GM13977 (cell line): ENCODE measurements at places on chromosomes 6 and 20.

DNA sequence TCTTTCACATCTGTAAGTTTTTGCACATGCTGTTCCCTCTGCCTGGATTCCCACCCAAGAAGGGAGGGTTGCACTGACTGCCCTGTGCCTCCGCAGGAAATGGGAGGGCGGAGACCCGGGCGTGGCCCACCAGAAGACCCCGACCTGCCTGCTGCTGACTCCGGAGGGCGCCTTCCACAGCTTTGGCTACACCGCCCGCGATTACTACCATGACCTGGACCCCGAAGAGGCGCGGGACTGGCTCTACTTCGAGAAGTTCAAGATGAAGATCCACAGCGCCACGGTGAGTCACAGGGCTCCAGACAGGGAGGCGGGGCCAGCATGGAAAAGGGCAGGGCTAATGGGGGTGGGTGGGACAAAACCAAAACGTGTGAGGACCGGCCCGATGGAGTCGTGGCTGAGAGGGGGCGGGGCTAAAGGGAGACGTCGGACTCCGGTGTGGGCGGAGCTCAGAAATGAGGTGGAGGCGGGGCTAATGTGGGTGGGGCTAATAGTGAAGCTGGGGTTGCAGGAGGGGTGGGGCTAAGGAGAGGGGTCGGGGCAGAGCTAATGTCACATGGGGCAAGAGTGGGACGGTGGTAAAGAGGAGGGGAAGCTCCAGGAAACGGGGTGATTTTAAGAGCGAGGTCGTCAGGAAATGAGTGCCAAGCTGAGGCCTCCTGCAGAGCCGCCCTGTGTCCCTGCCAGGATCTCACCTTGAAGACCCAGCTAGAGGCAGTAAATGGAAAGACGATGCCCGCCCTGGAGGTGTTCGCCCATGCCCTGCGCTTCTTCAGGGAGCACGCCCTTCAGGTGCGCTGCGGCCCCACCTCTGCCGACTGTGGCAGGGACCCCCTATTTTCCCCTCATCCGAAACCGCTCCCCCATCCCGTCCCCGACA lies 12.6 kb downstream of the HSPA12B start:
- DNase-seq, result peak; percentile 78

DNA sequence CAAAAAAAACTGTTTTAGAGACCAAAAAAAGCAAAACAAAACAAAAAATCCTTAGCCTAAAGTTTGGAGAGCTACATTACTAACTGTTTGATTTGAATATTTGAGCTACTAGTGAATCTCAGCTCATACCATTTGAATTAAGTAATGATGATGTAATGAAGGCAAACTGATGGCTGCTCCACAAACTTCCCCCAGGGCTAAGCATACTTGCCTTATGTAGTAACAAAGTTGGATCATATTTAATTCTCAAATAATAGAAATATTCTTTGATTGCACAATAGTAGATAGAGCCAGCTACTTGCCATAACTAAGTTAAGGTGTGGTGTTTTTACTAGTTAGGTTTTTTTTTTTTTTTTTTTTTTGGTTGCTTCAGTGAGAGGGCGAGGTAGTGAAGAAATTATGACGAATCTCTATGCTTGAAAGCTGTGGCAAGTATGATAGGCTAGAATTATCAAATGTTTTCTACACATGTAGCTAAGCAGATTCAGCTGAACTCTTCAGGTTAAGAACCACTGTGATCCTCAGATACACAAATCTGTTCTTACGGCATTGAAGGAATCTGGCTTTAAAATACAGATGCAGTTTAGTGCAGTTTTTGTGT lies 2.9 kb downstream of the RAB32 start:
- no peak for DNase-seq

DNA sequence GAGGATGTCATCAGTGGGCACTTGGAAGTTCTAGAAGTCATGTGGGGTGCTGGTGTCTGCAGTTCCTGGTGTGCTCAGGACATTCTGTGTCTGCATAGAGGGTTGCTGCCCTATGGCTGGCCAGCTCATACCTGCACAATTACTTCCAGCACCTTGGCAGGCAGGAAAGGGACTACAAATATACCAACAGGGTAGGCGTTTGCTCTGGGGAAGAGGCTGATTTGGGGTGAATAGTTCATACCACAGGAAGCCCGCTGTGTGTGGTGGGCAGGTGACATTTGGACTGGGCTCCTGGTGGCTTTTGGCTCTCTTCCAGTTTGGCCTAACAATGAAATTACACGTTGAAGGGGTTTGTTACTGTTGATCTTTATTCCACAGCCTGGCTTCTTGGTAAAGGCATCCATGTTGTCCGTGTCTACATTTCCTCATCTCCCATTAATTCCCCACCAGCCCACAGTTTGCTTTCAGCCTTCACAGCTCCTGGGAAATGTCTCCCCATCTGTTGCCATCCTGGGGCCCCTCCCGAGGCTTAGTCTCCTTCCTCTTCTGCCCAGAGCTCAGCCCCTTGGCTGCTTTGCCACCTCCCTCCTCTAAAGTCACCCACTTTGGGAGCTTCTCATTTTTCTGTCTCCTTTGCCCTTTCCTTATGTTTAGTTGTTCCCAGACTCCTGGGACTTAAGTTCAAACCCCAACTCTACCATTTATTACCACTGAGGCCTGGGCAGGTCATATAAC lies 88.1 kb downstream of the RSPH3 start:
- no peak for DNase-seq

GRCh38 chr6:139344186-139344963 lies 30.1 kb downstream of the CITED2 start:
- DNase-seq, result no peak

DNA sequence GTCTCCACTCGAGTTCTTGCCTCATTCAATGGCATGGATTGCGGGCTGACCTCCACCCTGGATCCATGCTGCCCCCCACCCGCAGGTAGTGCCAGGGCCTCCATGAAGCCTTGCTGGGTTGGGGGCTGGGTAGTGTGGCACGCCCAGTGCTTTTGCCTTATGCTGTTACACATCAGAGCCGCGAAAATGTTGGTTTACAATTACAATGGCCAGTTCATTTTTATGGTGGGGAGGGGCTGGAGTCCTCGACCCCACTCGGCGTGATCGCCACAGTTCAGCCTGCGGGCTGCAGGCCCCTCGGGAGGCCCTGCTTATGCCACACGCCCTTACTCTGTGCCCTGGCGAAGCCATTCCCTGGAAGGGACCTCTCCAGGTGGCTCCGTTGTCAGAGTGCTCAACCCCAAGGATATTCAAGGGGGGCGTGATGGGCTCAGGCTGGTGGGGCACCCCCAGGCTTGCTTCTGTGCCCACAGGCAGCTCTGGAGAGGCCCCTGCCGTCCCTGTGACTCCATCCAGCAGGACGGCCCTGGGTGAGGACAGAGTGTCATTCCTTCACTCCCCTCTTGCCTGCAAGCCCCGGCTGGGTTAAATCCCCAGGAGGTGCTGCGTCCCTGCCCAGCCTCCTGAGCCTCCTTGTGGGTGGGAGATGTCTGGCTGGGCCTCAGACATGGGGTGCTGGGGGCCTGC lies 14.8 kb downstream of the ITPA start:
- no peak for DNase-seq

GRCh38 chr20:51481341-51481914 lies 61.1 kb downstream of the NFATC2 start:
- no peak for DNase-seq

DNA sequence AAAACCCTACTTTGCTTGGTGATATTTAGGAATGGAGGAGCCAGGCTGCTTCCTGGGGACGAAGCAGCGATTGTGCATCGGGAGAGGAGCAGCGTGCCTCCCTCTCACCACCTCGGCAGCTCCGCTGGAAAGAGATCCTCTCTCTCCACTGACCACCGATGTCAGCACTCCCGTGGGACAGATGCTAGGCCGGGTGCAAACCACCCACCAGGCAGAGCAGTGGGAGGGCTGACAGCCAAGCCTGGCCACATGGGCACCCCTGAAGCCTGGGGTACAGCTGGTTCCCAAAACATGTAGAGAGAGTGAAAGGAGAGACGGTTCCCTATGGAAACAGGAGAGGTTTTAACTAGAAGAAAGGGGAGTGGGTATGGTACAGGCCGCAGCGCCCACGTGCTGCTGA lies 220.0 kb downstream of the ANKRD60 start:
- no peak for DNase-seq

GRCh38 chr6:111222341-111222740 lies 135.0 kb downstream of the SLC16A10 start:
- DNase-seq, result no peak

DNA sequence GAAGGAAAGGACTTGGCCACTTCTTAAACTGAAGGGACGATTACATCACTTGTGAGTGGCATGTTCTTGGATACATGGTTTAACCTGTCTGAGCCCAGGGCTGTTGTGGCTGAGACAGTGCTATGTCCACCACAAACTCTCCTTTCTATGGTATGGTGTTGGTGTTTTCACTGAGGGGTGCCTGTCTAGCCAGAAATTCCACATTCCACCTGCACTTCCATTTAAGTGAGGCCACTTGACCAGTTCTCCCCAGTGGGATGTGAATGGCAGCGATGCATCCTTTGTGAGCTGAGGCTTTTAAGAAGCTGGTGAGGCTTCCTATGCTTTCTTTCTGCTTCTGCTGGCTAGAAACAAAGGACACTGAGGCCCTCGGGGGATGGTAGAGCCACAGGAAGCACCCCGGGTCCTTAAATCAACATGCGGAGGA lies 151.4 kb upstream of the CHD6 start:
- DNase-seq, result no peak

DNA sequence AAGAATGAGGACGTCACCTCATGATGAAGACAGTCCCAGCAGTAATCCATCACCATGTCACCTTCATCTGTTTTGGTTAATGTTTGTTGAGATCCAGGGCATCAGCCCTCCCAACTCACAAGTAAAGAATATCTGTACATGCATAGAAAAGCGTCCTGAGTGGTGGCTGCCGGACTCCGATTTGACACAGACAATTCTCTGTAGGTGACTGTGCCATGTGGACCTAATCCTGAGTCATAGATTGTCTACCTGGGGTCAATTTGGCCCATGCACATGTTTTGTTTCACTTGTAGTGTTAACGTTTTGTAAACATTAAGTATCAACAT lies 168.4 kb upstream of the UST start:
- no peak for DNase-seq

DNA sequence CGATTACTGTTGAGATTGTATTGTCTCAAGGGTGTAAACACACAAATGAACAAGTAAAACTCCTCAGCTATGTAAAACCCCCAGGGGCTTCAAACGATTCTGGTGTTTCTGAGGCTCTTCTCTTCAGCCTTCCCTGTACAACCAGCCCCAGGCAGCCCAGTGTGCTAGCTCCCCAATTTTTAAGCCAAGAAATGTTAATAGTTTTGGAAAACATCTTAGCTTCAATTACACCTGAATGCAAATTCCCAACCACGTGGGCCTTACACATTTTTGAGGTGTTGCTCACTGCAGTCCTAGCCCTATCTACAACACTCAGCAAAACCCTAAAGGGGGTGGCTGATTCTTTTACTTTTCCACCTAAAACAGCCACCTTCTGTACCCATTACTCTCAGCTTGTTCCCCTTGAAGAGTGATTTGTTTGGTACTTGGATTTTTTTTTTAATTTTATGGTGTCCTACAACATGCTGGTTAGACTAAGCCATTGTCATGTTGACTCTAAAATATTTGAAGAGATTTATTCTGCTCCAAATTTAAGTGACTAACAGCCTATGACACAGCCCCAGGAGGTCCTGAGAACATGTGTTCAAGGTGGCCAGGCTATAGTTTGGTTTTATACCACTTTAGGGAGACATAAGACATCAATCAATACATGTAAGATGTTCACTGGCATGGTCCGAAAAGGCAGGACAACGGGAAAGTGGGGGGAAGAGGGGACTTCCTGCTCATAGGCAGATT lies 48.7 kb downstream of the ADAT2 start:
- DNase-seq, result no peak

DNA sequence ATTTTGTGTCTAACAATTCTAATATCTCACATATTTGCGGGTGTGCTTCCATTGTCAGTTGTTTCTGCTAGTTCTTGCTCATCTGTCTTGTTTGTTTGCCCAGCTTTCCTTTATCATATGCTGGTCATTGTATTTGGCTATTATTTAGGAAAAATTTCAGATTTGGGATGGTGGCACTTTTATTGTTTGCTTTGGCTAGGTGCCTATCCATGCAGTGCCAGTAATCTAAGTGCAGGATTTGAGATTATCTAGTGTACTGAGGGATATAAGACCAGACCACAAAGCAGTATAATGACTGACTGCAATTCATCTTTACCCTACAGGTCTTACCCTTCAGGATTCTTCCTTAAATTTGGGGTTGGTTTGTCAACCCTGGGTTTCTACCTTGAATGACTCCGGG lies 63.9 kb downstream of the NINL start:
- DNase-seq, result no peak

DNA sequence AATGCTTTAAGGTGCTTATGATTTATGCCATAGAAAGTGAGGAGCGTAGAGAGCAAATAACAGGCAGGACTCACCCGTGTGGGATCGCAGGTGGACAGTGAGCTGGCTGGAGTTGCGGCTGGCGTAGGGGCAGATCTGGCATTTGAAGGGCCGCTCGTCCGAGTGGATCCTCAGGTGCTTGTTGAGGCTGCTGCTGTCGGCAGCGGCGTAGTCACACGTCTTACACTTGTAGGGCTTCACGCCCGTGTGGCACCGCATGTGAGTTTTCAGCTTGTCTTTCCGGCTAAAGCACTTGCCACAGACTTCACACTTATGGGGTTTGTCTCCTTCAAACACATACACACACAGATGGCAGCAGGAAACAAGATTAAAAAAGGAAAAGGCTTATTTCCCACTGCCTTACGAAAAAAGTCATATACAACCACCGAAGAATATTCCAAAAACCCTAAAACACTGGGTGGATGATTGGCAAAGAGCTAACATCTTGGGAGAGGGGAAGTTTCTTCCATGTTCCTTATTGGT lies 31.5 kb downstream of the ZFP64 start:
- DNase-seq, result no peak

GRCh38 chr6:102679865-102680264 lies 1286.4 kb downstream of the GRIK2 start:
- no peak for DNase-seq

GRCh38 chr20:41095110-41095969 lies 42.0 kb upstream of the PLCG1 start:
- DNase-seq, result peak; percentile 46

- no peak for DNase-seq
Measured at GRCh38 chr6:113073611-113074191, 726.6 kb downstream of the RFPL4B start.

GRCh38 chr20:40781327-40782042 lies 92.4 kb upstream of the MAFB start:
- no peak for DNase-seq

GRCh38 chr20:23180451-23180921 lies 94.4 kb upstream of the CD93 start:
- no peak for DNase-seq

DNA sequence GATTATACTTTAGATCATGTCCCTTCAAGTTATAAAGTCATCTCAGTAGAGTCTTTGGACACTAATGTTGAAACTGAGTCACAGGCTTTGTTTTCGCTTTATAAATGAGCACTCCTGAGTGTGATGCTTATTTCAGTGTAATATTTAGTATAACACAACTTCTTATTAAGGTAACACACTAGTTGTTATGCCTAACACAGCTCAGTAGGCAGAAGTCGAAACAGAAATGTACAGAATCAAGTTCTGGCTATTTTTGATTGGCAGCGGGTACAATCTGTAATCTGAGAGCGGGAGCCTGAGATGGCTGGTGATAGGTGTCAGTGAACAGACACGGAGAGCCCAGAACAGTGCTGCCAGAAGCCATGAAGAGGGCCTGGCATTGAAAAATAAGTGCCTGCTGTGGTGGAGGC lies 11.4 kb downstream of the HECA start:
- DNase-seq, result peak; percentile 23
